Dorsolateral prefrontal cortex (tissue), 122 donors: ENCODE measurements at places on chromosomes 2 and 18.

GRCh38 chr2:96734880-96735583 is 4.8 kb downstream of the LMAN2L start:
- no peak for DNase-seq

DNA sequence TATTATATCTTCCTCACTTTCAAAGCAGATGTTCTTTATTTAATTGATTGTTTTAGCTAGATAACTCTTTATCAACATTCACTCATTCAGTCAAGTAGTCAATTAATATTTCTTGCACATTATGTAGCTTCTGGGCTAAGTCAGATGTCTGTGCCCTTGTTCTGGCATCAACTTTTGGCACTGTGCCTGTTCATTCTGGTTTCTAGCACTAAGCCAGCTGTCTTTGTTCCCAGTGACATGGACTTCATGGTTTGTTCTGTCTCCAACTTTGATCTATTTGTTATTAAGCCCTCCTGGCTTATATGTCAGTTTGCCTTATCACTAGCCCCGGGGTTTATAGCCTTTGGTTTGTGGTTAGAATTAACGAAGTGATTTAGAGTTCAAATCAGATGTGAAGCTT is 247.9 kb upstream of the SYT4 start:
- DNase-seq, result no peak

DNA sequence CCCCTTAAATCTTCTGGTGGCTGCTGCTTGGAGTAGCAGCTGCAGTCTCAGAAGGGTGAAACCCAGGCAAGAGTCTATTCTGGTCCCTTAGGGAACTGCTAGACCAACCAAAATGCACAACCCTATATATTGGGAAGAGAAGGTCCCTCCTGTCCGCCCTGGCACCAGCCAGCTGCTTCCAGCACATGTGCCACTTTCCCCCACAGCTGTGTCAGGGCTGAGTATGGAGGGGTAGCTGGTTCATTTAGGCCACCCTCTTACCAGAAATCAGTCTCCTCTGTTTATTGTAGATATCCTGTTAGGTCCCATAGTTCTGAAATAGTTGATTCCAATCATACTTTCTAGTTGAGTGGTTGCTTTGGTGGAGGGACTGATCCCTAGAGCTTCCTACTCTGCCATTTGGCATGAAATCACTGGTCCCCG is 68.9 kb downstream of the BIRC6 start:
- no peak for DNase-seq

GRCh38 chr18:12238826-12239225 is 15.3 kb upstream of the CIDEA start:
- no peak for DNase-seq

- DNase-seq, result no peak
Measured at GRCh38 chr18:59359576-59359952, 499 bp upstream of the LMAN1 start.

DNA sequence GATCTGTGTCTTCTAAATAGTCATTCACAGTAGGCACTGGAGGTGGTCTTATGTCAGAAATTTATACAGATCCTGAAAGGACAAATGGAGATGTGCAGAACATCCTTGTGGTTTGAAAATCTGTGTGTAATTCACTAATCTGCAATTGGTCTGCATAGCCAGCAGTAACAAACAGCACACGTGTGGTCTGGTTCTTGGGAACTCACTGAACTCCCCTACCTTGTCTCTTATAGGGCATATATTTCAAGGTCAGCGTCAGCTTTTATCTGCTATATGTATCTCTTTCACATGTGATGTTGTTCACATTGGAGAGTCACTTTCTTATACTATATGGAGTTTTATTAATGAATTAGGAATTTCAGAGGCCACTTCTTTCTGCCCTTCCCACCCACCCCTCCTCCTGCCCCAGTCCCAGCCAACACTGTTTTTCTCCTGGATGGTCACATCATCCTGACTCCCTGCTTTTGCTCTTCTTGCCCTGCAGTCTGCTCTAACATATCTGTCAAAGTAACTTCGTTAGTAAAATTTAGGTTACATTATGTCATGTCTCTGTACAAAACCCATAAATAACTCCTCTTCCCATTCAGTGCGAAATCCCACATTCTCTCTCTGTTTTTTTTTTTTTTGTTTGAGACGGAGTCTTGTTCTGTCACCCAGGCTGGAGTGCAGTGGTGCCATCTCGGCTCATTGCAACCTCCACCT is 35.4 kb upstream of the CABYR start:
- DNase-seq, result no peak

GRCh38 chr2:38619458-38620164 is 16.9 kb upstream of the HNRNPLL start:
- no peak for DNase-seq

DNA sequence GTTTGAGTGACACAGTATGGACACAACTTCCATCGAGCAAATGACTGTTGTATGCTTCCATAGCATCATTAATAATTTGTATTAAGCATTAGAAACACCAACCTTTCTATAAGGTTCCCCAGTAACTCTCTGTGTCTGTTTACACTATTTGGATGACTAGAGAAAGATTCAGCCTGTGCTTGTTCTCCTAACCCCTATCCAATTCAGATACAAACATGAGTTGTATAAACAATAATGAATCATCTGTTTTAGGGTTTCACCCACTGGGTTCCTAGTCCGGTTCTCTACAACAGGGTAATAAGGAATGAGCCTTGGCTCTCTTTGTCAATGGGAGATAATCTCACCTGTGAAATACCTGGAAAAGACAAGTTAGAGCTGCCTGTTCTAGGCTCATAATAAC is 894.1 kb upstream of the PIK3C3 start:
- DNase-seq, result no peak

GRCh38 chr2:83221258-83221657 is 1237.8 kb downstream of the SUCLG1 start:
- no peak for DNase-seq

- no peak for DNase-seq
Measured at GRCh38 chr2:107128381-107128780, 242.4 kb upstream of the ST6GAL2 start.

DNA sequence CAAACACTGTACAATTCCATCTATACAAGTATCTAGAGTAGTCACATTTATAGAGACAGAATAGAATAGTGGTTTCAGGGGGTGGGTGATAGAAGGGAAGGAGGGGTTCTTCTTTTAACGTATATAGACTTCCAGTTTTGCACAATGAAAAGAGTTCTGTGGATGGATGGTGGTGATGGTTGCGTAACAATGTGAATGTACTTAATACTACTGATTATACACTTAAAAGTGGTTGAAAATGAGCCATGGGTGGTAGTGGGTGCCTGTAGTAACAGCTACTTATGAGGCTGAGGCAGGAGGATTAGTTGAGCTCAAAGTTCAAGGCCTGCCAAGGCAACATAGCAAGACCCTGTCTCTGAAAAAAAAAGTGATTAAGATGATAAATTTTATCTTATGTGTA is 85.8 kb downstream of the SETBP1 start:
- DNase-seq, result no peak

- DNase-seq, result no peak
Measured at GRCh38 chr2:225076125-225076524, 33.9 kb upstream of the DOCK10 start.

- no peak for DNase-seq
Measured at GRCh38 chr2:206011795-206012194, 74.2 kb downstream of the INO80D start.

- DNase-seq, result no peak
Measured at GRCh38 chr2:86189782-86190416, 5.4 kb downstream of the IMMT start.

GRCh38 chr2:156803967-156804366 is 367.8 kb downstream of the GPD2 start:
- DNase-seq, result no peak
